ENCODE measurements at places on chromosomes 16 and 17. TPM values are rescaled to one million over a fixed set of nuclear protein-coding genes. Genes with fewer than 3 reads are reported as not detected.

- no peaks in the 10 kb centered on the region for H3K36me3 ChIP-seq
- no peak overlapping the region for H3K27ac ChIP-seq
- H3K4me1 ChIP-seq = peaks cover 30% of the 10 kb centered on the region
- H3K27me3 ChIP-seq = no peaks in the 10 kb centered on the region
Observed at GRCh38 chr16:20799599-20799998, 6.7 kb downstream of the ERI2 start.

The KRTAP1-1 gene
- not detected for total RNA-seq

The STH gene
- not detected for total RNA-seq

DNA sequence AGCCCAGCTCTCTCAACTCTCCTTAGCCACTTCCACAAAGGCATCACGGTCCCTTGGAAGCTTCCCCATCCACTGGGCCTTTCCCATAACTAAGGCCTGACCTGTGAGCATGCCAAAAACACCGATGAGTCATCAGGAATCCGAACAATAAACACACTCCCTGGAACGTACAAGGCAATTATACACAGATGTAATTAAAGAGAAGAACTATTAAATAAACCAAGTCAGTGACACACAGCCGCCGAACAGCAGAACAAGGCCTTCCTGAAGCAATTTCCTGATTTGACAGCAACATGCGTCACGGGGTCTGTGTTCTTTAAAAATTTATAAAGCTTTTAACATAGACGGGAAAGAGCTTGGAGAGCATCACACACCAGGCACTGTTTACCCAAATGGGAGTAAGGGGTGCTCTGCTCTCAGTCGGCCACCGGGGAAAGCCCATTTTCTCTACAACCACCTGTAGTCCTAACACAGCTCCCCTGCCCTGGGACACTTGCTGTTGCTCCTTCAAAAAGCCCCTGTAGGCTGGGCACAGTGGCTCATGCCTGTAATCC lies 29.4 kb downstream of the COG7 start:
- peaks cover 24% of the 10 kb centered on the region for H3K4me1 ChIP-seq
- no peaks in the 10 kb centered on the region for H3K36me3 ChIP-seq
- H3K27me3 ChIP-seq = no peaks in the 10 kb centered on the region
- H3K27ac ChIP-seq = peak overlapping the region; percentile 89
- H3K4me3 ChIP-seq = no peak overlapping the region

DNA sequence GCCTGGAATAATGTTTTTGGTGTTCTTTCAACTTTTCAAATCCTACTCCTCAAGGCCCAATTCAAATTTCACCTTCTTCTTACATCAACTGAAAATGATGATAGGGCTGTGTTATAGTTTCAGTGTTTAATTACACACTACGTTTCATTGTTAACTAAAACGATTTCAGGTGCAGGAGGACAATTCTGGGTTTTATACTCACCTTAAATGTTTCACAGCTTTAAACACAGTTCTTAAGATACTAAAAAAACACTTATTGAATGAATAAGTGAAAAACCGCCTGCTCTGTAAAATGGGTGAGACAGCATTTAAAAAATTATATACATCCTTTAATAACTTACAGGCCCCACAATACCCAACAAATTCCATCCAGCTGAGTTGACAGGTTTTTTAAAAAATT lies 6.2 kb upstream of the MPHOSPH6 start:
- H3K4me3 ChIP-seq = no peak overlapping the region
- no peak overlapping the region for H3K27ac ChIP-seq
- no peaks in the 10 kb centered on the region for H3K36me3 ChIP-seq
- peaks cover 63% of the 10 kb centered on the region for H3K27me3 ChIP-seq

DNA sequence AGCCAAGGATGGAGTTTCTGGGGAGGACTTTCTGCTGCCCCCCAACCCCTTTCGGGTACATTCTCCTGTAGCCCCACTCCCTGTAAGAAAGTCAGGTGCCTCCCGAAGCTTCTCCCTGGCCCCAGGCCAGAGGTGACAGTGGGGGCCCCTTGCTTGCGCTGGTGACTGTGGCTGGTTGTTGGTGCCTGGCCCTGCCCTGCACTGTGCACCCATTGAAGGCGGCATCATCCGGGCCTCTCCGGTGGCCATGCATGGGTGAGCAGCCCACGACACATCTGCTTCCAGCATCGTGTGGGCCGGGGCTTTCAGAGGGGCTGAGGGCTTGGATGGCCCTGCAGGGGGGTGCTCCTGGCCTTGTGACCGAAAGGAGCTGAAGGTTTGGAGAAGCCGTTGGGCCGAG lies 297.0 kb downstream of the SEC14L1 start:
- H3K27me3 ChIP-seq = no peaks in the 10 kb centered on the region
- H3K36me3 ChIP-seq = no peaks in the 10 kb centered on the region
- peak overlapping the region; percentile 88 for H3K27ac ChIP-seq
- peaks cover 95% of the 10 kb centered on the region for H3K4me1 ChIP-seq
- no peak overlapping the region for H3K4me3 ChIP-seq

DNA sequence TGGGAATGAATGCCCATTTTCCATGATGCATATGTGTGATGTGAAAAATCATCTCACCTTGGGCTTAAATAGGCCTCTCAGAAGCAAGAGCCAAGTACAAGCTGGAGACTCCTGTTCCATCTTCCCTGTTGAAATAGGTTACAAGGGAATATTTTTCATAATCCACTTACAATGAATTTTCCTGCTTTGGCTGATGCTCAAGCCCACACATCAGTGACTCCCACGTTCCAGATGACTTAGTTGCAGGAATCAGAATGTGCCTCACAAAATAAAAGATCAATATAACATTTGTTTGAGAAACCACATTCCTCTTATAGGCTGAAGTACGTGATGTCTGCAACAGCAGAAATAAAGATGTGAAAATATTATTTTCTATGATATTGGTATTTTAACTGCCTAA lies 24.1 kb downstream of the ANKFN1 start:
- H3K36me3 ChIP-seq = no peaks in the 10 kb centered on the region
- H3K4me3 ChIP-seq = no peak overlapping the region
- no peaks in the 10 kb centered on the region for H3K27me3 ChIP-seq
- no peak for DNase-seq

- no peak for DNase-seq
- H3K27ac ChIP-seq = no peak overlapping the region
- H3K4me1 ChIP-seq = peaks cover 13% of the 10 kb centered on the region
- no peaks in the 10 kb centered on the region for H3K36me3 ChIP-seq
Observed at GRCh38 chr16:85687651-85688471, 893 bp downstream of the GINS2 start.

The PSMB3 gene
- 170 TPM for total RNA-seq

GRCh38 chr17:30378241-30378824 lies 394 bp upstream of the CPD start:
- H3K36me3 ChIP-seq = no peaks in the 10 kb centered on the region
- H3K27me3 ChIP-seq = no peaks in the 10 kb centered on the region
- peaks cover 23% of the 10 kb centered on the region for H3K4me1 ChIP-seq
- H3K27ac ChIP-seq = peak overlapping the region; percentile 91
- peak overlapping the region; percentile 94 for H3K4me3 ChIP-seq

- H3K27me3 ChIP-seq = no peaks in the 10 kb centered on the region
- no peak overlapping the region for H3K27ac ChIP-seq
- no peaks in the 10 kb centered on the region for H3K36me3 ChIP-seq
- H3K4me3 ChIP-seq = no peak overlapping the region
- DNase-seq = no peak
- H3K4me1 ChIP-seq = peaks cover 22% of the 10 kb centered on the region
Observed at GRCh38 chr17:80701730-80702129, 157.1 kb downstream of the RPTOR start.

DNA sequence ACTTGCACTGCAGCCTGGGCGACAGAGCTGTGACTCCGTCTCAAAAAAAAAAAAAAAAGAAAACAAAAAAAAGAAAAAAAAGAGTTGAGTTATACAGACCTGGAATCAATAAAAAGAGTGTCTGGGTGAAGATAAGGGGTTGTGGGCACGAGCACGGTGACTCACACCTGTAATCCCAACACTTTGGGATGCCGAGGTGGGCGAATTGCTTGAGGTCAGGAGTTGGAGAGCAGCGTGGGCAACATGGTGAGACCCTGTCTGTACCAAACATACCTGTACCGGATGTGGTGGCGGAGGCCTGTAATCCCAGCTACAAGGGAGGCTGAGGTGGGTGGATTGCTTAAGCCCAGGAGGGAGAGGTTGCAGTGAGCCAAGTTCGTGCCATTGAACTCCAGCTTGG lies 1.3 kb upstream of the TRAP1 start:
- no peaks in the 10 kb centered on the region for H3K27me3 ChIP-seq
- peaks cover 2% of the 10 kb centered on the region for H3K36me3 ChIP-seq
- no peak for DNase-seq
- no peak overlapping the region for H3K27ac ChIP-seq
- no peak overlapping the region for H3K4me3 ChIP-seq
- H3K4me1 ChIP-seq = peaks cover 6% of the 10 kb centered on the region

DNA sequence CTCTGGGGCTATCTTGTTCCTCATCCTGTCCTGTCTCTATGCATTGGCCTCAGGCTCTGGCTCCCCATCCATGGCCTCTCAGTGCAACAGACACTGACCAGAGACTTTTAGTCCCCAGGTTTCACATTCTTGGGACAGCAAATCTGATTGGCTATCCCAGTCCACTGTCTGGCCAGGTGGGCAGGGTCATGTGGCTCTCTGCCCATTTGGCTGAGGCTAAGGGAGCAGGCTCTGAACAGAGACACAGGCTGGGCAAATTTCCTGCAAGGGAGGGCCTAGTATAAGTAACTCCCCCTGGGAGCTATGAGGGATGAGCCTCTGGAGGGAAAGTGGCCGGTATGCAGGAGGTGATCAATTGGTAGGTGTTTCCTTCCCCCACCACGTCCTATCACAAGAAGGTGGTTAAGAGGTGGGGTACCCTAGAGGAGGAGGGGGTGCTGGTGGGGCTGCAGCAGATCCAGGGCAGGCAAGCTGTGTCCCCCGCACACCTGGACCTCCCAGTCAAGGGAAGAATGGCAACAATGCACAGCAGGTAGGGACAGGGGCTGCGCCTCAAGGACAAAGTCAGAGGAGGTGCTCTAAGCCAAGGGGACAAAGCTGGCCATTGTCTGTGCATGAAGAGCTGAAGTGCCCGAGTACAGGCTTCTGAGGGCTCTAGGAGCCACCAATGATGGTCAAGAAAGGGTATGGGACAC lies 13.2 kb downstream of the XYLT2 start:
- no peak for DNase-seq
- H3K4me1 ChIP-seq = peaks cover 51% of the 10 kb centered on the region
- no peak overlapping the region for H3K4me3 ChIP-seq
- peaks cover 75% of the 10 kb centered on the region for H3K36me3 ChIP-seq
- H3K27me3 ChIP-seq = no peaks in the 10 kb centered on the region

The SULT1A4 gene
- 7.5 TPM for total RNA-seq

- H3K27me3 ChIP-seq = no peaks in the 10 kb centered on the region
- no peak overlapping the region for H3K4me3 ChIP-seq
- no peak for DNase-seq
- H3K36me3 ChIP-seq = peaks cover 17% of the 10 kb centered on the region
- H3K27ac ChIP-seq = peak overlapping the region; percentile 89
- peaks cover 29% of the 10 kb centered on the region for H3K4me1 ChIP-seq
Observed at GRCh38 chr17:76685846-76686245, 24.9 kb downstream of the MXRA7 start.

The SLC35G6 gene
- total RNA-seq = not detected

The TPSB2 gene
- not detected for total RNA-seq

DNA sequence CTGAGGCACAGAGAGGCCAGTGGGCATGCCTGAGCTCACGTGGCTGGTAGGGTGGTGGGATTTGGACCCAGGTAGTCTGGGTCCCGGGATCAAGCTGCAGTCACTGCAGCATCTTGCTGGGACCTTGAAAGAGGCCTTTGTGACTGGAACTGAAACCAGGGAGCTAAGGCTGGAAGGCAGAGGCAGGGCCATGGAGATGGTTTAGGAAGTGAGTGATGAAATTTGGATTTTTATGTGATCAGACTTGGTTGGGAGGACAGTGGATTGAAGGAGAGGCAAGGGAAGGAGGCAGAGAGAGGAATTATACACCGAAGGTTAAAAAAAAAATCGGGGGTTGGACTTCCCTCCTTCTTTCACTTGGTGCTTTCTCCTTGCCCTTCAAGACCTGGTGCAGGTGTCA lies 255.4 kb upstream of the CACNG5 start:
- no peak overlapping the region for H3K4me3 ChIP-seq
- no peaks in the 10 kb centered on the region for H3K27me3 ChIP-seq
- H3K27ac ChIP-seq = peak overlapping the region; percentile 70
- DNase-seq = no peak

The PLA2G10 gene
- not detected for total RNA-seq

The CRK gene
- total RNA-seq = 21.6 TPM

- H3K4me1 ChIP-seq = peaks cover 9% of the 10 kb centered on the region
- no peaks in the 10 kb centered on the region for H3K36me3 ChIP-seq
- no peak for DNase-seq
- no peak overlapping the region for H3K27ac ChIP-seq
- H3K4me3 ChIP-seq = no peak overlapping the region
Observed at GRCh38 chr17:39014044-39014794, 47.0 kb upstream of the FBXO47 start.

GRCh38 chr16:56576585-56577299 lies 11.9 kb downstream of the MT4 start:
- H3K36me3 ChIP-seq = no peaks in the 10 kb centered on the region
- no peaks in the 10 kb centered on the region for H3K27me3 ChIP-seq
- H3K4me3 ChIP-seq = no peak overlapping the region
- H3K4me1 ChIP-seq = peaks cover 5% of the 10 kb centered on the region

- no peaks in the 10 kb centered on the region for H3K36me3 ChIP-seq
- peak overlapping the region; percentile 47 for H3K4me3 ChIP-seq
- DNase-seq = peak; percentile 67
- no peak overlapping the region for H3K27ac ChIP-seq
- peaks cover 21% of the 10 kb centered on the region for H3K27me3 ChIP-seq
Observed at GRCh38 chr16:31529108-31529936, 1.6 kb downstream of the AHSP start.

The SULT1A1 gene
- total RNA-seq = 30.4 TPM

- no peak overlapping the region for H3K4me3 ChIP-seq
- H3K36me3 ChIP-seq = no peaks in the 10 kb centered on the region
- no peak overlapping the region for H3K27ac ChIP-seq
- DNase-seq = no peak
- H3K27me3 ChIP-seq = no peaks in the 10 kb centered on the region
Observed at GRCh38 chr16:80720804-80721371, 83.5 kb downstream of the CDYL2 start.

- no peaks in the 10 kb centered on the region for H3K27me3 ChIP-seq
- DNase-seq = peak; percentile 14
- no peaks in the 10 kb centered on the region for H3K36me3 ChIP-seq
- H3K4me1 ChIP-seq = no peaks in the 10 kb centered on the region
Observed at GRCh38 chr16:50509521-50510341, 38.5 kb upstream of the NKD1 start.

DNA sequence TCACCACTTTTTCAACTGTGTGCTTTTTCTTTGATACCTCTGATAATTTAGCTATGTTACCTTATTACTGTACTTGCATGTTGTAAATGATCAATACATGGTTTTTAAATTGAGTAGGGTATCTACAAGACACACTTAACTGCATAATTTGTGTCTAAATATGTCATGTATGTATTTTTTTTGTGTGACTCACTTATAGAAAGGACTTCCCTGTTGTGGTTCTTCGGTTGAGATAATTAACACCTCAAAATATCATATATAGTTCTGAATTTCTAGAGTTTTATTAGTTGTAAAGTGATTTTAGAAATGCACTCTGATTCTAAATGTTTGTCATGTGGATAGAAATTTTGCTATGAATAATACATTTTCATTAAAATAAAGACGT lies 14.5 kb upstream of the KRT222 start:
- no peaks in the 10 kb centered on the region for H3K4me1 ChIP-seq
- H3K27me3 ChIP-seq = no peaks in the 10 kb centered on the region

Measured in stomach (tissue), 19 donors.